ENCODE measurements at places on chromosomes 11 and 22.

DNA sequence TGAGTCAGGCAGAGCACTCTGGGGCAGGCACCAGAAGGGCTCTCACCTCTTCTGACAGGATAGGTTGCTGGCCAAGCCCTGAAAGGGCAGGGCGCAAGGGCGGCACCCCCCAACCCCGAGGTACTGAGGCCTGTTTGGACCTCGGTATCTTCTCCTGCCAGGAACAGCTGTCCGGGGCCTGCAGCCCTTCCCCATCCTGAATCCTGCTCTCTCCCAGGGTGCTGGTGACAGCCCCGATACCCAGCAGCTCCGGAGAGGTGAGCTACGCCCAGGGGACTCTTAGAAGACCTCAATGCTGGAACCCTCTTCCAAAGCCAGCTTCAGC lies 79.1 kb downstream of the PHF21B start:
- DNase-seq, result no peak

DNA sequence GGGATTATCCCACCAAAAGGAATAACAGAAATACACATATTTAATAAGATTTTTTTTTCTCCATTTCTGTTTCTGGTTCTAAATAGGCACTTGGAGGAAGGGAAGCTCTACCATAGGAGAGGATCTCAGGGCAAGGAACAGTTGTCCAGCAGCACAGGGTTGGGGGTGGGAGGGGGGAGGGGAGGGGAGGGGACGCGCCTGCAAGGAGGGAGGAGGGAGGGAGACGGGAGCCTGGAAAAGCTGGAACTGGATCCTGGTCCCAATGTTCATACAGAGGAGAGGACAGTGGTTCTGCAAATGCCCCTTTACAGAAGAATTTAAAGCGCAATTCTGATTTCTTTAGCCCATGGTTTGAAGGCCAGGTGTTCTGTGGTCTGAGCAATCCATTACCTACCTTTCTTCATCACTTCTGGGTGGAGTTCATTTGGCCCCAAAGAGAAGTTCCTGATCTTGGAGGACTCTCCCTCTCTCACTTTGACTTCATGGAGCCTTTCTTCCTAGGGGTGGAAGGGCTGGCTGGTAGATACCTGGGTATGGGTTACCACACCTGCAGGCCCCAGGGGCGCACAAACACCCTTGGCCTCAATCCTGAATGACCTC lies 348.9 kb upstream of the NCAM1 start:
- DNase-seq, result no peak

DNA sequence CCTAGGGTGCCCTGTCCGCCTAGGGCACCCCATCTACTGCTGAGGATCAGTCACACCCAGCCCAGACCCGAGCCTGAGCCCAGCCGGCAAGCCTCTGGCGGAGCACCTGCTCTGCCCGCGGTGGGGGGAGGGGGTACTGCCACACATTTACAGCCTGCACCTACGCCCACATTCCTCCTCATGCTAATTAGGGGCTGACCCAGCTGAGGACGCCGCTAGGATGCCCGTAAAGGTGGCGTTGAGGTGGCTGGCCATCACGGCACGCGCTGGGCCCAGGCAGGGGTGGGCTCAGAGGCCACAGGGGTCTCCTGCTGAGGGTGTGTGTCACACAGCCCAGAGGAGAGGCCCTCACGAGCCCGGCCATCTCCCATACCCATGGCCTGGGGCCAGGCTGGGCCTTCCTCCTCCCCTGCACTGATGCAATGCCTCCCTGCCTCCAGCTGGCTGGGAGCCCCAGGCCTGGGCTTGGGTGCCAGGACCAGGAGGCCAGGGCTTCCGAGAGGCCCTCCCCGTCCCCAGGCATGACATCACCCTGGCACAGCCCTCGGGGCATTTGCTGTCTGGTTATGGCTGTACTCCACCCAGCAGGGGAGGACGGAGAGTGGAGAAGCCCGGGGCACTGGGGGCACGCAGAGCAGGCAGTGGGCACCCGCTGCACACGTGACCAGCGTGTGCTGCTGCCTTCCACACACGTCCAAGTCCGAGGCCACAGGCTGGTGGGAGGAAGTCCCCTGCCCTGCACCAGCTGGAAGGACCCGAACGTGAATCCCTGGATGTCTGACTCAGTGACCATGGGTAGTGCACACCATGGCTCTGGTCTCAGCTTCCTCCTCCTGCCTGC lies 12.7 kb downstream of the DUSP8 start:
- no peak for DNase-seq

GRCh38 chr11:44811841-44812448 lies 85.2 kb downstream of the TSPAN18 start:
- no peak for DNase-seq

- DNase-seq, result no peak
Measured at GRCh38 chr11:92751594-92751993, 217.9 kb upstream of the MTNR1B start.

- no peak for DNase-seq
Measured at GRCh38 chr11:46338988-46339666, 8.1 kb upstream of the DGKZ start.

- no peak for DNase-seq
Measured at GRCh38 chr11:122453586-122453985, 201.9 kb upstream of the UBASH3B start.

DNA sequence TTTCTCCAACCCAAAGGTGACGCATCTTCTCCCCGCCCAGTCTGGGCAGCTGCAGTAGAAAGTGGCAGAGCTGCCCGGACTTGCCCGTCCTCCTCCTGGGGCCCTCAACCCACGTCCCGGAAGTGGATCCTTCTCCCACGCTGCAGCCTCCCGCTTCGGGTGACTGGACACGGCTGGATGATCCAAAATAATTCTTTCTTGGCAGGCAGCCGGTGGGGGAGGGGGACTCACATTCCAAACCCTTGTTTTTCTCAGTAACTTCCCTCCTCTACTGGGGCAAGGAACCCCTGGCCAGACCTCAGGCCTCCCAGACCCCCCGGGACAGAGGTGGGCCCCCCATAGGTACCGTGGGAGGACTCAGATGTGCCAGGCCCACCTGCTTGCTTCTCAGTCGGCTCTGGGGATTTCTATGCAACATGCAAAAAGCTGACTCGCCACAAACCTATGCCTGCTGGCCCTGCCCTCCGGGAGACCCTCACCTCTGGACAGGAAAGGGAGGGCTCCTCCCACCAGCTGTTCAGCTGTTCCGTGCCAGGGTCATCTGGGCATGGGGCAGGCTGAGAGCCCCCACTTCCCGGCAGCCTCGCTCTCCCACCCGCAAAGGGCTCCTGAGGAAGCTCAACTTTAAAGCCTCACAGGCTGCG lies 1.4 kb downstream of the PLXNB2 start:
- DNase-seq, result no peak

- no peak for DNase-seq
Measured at GRCh38 chr11:131811383-131811782, 441.0 kb downstream of the NTM start.

GRCh38 chr11:79522626-79523025 lies 81.8 kb upstream of the TENM4 start:
- no peak for DNase-seq

GRCh38 chr11:128525411-128526243 lies 61.7 kb downstream of the ETS1 start:
- DNase-seq, result no peak

Data from NCI-H1930 (cell line).